ENCODE measurements at places on chromosomes 7 and 10.

DNA sequence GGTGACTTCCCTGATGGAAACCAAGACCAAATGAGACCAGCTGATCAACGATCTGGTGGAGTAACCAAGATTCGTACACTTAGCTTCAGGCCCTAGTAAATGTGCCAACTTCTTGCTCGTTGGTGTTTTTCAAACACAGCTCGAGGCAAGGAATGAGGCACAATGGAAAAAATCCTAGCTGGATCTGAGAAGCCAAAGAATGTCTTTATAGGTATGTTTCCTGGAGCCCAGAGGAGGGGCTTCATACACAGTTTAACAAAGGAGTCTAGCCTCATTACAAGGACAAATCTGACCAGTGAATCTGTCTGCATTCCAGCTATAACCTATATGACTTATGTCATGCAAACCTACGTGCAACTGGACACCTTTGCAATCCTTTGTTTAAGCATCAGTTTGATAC is 3.7 kb downstream of the COL17A1 start:
- DNase-seq: no peak

- no peak for DNase-seq
Observed at GRCh38 chr10:90598513-90598912, 259.3 kb downstream of the HTR7 start.

DNA sequence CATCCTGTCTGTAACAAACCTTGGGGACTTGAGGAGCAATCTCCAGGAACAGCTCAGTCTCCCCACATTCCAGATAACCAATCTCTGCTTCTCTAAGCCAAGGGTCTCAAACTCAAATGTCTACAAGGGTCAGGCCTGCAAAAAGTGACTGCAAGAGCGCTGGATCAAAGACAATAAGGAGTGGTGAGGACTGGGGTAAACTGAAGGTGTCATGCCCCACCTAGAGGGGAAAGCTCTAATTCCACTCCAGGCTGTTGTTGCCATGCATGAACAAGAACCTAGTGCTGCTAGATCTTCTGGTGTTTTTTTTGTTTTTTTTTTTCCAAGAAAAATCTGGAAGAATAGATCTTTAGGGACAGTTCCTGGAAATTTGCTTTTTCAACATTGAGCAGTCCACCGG is 117.9 kb upstream of the MACROH2A2 start:
- DNase-seq: no peak

- no peak for DNase-seq
Observed at GRCh38 chr10:26457088-26457487, 18.9 kb downstream of the APBB1IP start.

- DNase-seq: no peak
Observed at GRCh38 chr10:17479015-17479615, 24.7 kb upstream of the ST8SIA6 start.

DNA sequence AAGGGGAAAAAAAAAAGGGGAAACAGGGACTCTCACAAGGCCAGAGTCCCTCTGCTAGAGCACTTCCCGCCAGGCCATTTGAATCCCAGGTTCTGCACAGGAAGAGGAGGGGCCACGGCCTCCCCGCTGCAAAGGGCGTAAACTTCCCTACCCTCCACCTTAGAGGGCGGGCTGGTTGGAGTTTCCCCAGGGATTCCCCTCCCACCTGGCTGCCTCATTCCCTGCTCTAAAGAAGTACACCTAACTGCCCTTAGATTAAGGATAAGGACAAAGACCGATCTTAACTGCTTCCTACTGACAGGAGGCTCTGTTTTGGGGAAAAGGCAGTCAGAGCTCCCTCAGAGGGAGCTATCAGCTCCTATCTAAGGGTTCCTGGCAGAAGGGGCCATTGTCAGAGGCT is 102.0 kb upstream of the ARMC3 start:
- no peak for DNase-seq

GRCh38 chr10:23517155-23517554 is 78.3 kb downstream of the OTUD1 start:
- DNase-seq: no peak

DNA sequence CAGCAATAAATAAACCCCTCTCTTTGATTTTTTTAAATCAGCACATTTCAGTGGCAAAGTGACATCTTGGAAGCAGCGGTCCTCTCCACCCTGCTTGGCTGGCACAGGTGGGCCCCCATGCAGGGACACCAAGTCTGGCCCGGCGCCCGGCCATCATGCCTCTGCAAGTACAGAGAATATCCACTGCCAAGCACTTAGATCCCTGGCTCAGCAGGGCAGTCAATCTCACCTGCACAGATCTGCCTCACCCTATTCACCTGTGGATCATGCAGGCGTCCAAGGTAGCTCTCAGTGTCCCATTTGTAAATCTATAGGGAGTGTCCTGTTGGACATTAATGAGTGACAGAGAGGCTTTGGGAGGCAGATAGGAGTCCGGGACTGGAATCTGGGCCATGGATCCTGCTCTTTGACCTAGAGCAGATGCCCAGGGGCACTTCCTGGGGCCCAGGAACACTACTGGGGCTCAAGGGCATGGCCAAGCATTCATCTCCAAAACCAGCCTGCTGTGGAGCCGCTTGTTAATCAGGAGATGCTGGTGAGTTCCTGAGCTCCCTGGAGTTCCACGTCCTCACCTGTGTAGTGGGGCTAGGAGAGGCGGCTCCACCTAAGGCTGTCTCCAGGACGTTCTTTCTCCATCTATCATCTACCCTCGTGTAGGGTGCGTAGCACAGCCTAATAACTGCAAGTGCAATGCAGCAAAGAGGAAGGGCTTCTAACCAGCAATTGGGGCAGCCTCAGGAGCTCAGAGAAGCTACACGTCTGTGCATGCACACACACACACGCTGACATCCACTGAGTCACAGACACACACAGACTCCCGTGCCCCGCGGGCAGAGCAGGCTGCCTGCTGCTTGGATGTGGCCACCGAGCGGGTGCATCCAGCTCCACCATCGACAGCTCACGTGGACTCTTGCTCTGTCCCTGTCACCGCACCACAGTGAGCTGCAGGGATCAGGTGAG is 123.6 kb downstream of the OAT start:
- no peak for DNase-seq

DNA sequence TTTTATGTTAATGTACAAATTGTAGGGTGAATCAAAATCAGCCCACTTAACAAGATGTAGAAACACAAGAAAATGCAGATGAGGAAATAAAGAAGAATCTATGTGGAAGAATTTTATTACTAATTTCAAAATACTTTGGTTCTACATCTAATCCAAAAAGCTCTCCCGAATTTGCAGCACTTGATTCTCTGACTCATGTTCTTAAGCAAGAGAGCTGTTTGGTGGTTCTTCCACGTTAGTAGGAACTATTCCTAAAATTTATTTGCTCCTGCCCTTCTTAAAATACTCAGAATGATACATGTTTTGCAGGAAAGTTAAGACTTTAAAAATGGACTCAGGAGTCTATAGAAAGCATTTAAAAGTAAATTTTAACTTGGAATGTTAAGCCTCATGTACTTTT is 91.8 kb downstream of the ZMYND11 start:
- no peak for DNase-seq

DNA sequence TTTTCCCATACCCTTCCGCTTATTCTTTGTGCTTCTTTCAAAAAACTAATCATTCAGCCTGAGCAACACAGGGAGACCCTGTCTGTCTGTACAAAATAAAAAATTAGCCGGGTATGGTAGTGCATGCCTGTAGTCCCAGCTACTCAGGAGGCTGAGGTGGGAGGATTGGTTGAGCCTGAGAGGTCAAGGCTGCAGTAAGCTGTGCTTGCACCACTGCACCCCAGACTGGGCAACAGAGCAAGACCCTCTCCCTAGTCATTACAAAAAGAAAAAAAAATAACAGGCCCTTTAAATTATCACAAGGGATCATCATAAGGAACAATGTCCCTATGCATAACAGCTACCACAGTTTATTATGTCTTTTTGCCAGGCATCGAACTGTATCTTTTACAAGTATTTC is 119.6 kb downstream of the TRIM24 start:
- DNase-seq: no peak

GRCh38 chr7:154861589-154861988 is 141.3 kb downstream of the PAXIP1 start:
- DNase-seq: no peak

DNA sequence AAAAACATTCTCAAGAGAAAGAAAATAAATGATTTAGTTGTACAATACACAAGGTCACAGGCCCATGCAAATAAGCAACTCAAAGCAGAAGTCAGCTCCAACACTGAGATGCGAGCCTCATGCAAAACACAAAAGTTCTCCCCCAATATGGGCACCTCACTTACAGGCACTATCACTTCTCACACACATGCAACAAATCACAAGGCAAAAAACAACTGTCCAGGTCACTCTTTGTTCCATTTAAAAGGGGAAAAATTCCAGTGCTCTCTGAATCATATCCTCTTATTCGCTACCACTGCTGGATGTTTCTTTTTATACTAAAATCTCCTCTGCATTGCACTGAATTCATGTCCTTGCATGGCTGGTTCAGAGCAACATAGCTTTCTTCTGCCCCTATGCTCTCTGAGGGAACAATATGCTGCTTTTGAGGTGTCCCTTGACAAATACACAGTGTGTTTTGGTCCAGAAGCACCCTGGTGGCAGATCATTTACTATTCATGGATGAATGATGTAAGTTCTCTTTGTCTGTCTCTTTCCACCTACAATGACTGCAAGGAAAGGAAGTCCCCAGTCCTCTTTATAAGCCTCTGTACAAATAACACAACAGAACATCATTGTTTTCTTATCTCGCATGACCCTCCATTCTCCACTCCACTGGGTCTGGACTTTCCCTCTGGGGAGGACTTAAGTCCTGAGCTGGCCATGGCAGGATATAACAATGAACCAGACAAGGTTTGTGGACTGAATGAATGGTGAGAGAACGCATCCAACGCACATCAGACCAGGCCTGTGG is 85.4 kb upstream of the GSDME start:
- no peak for DNase-seq

DNA sequence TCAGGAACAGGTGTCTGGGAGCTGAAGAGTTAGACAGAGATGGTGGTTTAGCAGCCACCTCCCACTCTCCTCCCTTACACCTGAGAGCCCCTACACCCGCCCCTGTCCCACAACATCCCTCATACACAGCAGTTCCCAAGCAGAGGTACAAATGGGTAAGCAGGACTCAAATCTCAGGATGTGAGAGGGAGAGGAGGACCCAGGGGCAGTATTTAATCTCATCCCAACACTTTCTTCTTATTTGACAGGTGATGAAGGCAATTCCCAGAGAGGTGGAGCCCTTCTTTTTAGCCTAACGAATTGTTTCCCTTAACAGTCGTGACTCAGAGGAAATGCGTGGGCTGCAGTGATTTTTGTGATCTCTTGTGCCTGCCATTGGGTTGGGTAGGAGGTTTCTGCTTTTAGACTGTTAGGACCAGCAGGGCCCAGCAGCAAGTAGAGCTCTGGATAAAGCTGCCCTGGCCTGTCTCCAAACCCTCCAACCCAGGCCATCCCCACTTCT is 191.3 kb downstream of the HECW1 start:
- DNase-seq: no peak

DNA sequence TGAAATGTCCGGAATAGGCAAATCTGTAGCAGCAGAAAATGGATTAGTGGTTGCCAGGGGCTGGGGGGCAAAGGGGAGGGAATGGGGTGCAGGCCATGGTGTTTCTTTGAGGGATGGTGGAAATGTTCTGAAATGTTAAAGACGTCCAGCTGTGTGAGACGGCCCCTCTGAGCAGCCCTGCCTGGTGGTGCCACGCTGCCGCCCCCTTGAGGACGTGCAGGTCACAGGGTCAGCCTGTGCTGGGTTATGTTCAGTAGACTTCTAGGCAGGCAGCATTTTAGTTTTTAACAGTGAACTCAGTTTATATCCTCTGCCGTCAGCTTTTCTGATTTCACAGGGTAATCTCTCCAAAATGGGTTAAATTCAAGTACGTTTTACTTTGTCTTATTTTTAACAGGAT is 9.4 kb downstream of the NUB1 start:
- no peak for DNase-seq

GRCh38 chr7:40742270-40742669 is 607.5 kb downstream of the SUGCT start:
- DNase-seq: no peak

GRCh38 chr7:84701524-84702306 is 485.1 kb downstream of the SEMA3D start:
- DNase-seq: no peak

- no peak for DNase-seq
Observed at GRCh38 chr10:84548869-84549268, 220.5 kb downstream of the CCSER2 start.

DNA sequence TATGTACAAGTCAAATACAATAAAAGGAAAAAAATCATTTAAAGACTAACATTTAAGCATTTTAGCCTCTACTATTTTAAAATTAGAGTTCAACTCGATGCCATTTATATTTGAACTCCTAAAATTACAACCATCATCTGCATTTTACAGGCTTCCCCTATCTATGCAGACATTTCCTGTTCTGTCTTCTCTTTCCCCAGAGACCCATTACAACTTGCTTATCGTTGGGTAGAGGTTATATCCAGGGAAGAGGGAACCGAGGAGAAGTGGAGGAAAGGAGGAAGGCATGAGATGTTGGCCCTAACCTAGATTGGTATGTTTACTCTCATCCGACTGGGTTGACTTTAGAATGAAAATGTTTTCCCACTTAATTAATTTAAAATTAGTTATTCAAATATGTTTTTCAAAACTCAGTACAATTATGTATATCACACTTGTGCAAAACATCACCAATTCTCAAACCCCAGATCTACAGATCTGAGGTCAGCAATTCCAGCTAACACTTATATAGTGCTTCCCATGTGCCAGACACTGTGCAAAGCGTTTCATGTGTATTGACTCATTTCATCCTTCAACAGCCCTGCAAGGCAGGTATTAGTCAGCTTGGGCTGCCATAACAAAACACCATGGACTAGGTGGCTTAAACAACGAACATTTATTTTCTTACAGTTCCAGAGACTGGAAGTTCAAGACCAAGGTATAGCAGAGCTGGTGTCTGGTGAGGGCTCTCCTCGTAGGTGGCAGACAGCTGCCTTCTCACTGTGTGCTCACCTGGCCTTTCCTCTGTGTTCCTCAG is 27.3 kb upstream of the HERPUD2 start:
- no peak for DNase-seq

- no peak for DNase-seq
Observed at GRCh38 chr10:9175200-9175599, 1120.7 kb downstream of the GATA3 start.

GRCh38 chr7:124106575-124106974 is 73.7 kb upstream of the TMEM229A start:
- DNase-seq: no peak

GRCh38 chr10:48767373-48768143 is 82.9 kb downstream of the WDFY4 start:
- DNase-seq: no peak
